Naive thymus-derived CD4-positive, alpha-beta T cell (primary cell): ENCODE measurements at places on chromosomes 6 and 20. TPM values are rescaled to one million over a fixed set of nuclear protein-coding genes. Genes with fewer than 3 reads are reported as not detected.

PPIL4 gene
- total RNA-seq, result 28.1 TPM

NKAIN4 gene
- total RNA-seq, result not detected

- H3K27me3 ChIP-seq, result no peaks in the 10 kb centered on the region
- no peak for DNase-seq
- H3K27ac ChIP-seq, result no peak overlapping the region
- no peak overlapping the region for H3K4me3 ChIP-seq
Observed at GRCh38 chr20:58329711-58330110, 20.2 kb downstream of the RAB22A start.

- H3K36me3 ChIP-seq, result no peaks in the 10 kb centered on the region
- H3K4me3 ChIP-seq, result no peak overlapping the region
- H3K4me1 ChIP-seq, result peaks cover 9% of the 10 kb centered on the region
- H3K27me3 ChIP-seq, result no peaks in the 10 kb centered on the region
Observed at GRCh38 chr6:166903500-166903899, 52.9 kb downstream of the RNASET2 start.

DNA sequence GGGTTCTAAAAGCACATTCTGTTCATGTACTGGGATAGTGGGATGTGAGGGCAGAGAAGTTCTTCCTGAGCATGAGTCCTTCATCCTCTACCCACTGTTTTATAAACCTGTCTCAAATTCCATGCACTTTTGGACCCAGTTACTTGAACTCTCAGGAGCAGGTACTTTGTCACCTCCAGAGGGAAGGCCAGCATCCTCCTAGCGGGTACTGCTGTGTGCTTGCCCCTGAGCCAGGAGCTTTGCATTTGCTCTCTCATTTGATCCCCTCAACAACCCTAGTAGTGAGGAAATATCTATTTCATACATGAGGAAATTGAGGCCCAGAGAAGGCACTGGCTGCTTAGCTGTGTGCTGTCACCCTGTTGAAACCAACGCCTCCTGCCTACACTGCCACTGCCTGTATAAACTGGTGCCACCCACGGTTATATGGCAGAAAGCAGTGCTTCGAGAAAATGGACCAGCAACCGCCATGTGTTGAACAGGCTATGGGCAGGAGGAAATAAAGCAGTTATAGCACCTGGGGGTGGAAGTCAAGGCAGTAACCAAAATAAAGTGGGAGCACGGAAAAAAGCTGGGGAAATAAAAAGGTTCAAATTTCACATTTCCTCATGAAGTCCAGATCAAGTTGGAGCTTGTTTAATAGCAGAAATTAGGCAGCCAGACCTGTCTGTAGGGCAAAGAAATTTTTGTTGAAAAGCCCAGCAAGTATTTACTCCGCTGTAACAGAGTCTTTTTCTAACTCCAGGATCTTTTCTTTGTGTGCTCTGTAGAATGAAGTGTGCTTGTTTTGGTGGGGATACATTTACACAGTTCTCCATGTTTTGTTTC, 38.0 kb downstream of the KLHL31 start:
- no peak overlapping the region for H3K27ac ChIP-seq
- no peak for DNase-seq
- no peaks in the 10 kb centered on the region for H3K4me1 ChIP-seq
- H3K27me3 ChIP-seq, result no peaks in the 10 kb centered on the region
- H3K36me3 ChIP-seq, result no peaks in the 10 kb centered on the region

GRCh38 chr6:147759093-147759492, 250.6 kb downstream of the SAMD5 start:
- H3K27me3 ChIP-seq, result no peaks in the 10 kb centered on the region
- H3K27ac ChIP-seq, result no peak overlapping the region
- no peak for DNase-seq
- H3K4me3 ChIP-seq, result no peak overlapping the region

WFDC5 gene
- not detected for total RNA-seq

DNA sequence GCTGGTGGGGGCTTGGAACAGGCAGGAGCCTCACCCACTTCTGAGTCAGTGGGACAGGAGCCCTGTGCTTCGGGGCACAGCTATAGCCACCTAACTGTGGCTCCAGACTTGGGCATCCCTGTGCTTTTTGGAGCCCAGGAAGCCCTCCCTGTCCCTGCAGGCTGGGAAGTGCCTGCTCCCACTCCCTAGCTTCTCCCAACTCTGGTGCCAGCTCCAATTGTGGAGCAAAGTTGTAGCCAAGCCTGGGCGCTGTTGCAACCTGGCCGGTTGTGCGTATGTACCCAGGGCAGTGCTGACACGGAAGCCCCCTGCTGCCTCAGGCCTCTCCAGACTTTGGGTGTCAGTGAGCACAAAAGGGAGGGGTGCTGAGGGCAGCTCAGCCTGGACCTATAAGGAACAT, 601.7 kb upstream of the GJE1 start:
- no peaks in the 10 kb centered on the region for H3K27me3 ChIP-seq
- no peaks in the 10 kb centered on the region for H3K4me1 ChIP-seq
- DNase-seq, result no peak
- no peak overlapping the region for H3K4me3 ChIP-seq

GRCh38 chr6:3033652-3034051, 34.0 kb downstream of the NQO2 start:
- H3K36me3 ChIP-seq, result no peaks in the 10 kb centered on the region
- no peaks in the 10 kb centered on the region for H3K27me3 ChIP-seq
- no peak overlapping the region for H3K4me3 ChIP-seq
- no peaks in the 10 kb centered on the region for H3K4me1 ChIP-seq
- DNase-seq, result no peak

DNA sequence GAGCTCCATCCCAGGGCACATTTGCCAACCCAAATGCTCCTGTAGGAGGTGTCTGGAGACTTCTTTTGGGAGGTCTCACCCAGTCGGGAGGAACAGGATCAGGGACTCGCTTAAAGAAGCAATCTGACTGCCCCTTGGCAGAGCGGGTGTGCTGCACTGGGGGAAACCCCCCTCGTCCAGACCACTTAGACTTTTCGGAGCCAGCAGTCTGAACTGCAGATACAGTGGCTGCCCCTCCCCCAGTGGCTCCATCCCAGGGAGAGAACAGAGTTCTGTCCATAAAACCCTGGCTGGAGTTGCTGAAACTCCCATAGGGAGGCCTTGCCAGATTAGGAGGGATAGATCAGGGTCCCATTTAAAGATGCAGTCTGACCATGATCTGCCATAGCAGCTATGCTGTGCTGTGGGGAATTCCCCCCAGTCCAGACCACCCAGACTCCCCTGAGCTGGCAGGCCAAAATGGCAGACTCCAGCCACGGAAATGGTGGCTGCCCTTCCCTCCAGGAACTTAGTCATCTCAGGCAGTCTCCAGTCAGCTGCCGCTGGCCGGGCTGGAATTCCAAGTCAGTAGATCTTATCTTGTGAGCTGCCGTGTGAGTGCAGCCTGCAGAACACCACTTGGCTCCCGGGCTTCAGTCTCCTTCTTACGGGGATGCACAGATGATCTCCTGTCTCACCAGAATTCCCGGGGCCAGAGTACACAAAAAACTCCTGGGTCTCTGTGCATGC, 278.1 kb upstream of the SASH1 start:
- no peaks in the 10 kb centered on the region for H3K4me1 ChIP-seq
- no peak overlapping the region for H3K4me3 ChIP-seq
- no peaks in the 10 kb centered on the region for H3K27me3 ChIP-seq
- no peak for DNase-seq
- H3K27ac ChIP-seq, result no peak overlapping the region
- H3K36me3 ChIP-seq, result no peaks in the 10 kb centered on the region

- no peaks in the 10 kb centered on the region for H3K36me3 ChIP-seq
- peak overlapping the region; percentile 80 for H3K27ac ChIP-seq
- peak overlapping the region; percentile 86 for H3K4me3 ChIP-seq
- H3K4me1 ChIP-seq, result peaks cover 35% of the 10 kb centered on the region
- no peaks in the 10 kb centered on the region for H3K27me3 ChIP-seq
- no peak for DNase-seq
Observed at GRCh38 chr20:47502271-47503239, 868 bp downstream of the NCOA3 start.

DNA sequence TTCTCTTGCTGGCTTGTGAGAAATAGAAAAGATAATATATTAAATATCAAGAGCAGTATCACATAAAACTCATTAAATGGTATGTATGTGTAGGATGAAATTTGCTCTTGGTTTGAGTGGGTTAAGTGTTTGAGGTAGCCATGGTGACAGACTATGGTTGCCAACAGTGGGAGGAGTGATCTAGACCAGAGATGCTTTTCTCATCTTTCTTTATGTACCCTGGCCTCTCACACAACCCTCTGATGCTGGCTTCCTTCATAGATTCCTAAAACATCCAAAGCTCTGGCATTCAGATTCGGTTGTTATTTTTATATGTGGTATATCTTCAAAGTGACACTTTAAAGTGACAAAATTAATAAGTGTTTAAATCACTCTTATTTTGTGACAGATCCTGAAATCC, 9.0 kb upstream of the MLIP start:
- H3K4me1 ChIP-seq, result no peaks in the 10 kb centered on the region
- no peak overlapping the region for H3K4me3 ChIP-seq
- no peak for DNase-seq
- H3K36me3 ChIP-seq, result no peaks in the 10 kb centered on the region
- H3K27me3 ChIP-seq, result no peaks in the 10 kb centered on the region
